Myocyte (in vitro differentiated cells): ENCODE measurements at places on chromosomes 12 and 14. TPM values are rescaled to one million over a fixed set of nuclear protein-coding genes. Genes with fewer than 3 reads are reported as not detected.

The TAMALIN gene
- 64.9 and 96.8 TPM in 2 replicates for total RNA-seq

The ADAMTS20 gene
- total RNA-seq, result 0.31 and 0.40 TPM in 2 replicates

The PLEKHH1 gene
- total RNA-seq, result 0.05 TPM in 1 of 2 replicates, not detected in the other

The DNAJC22 gene
- total RNA-seq, result 0.62 and 1.0 TPM in 2 replicates

The ANO2 gene
- 2.2 and 7.8 TPM in 2 replicates for total RNA-seq

The NOXRED1 gene
- not detected in 2 replicates for total RNA-seq

The RHOJ gene
- not detected in 2 replicates for total RNA-seq

The TAS2R13 gene
- 0.94 and 1.2 TPM in 2 replicates for total RNA-seq

The KLHDC2 gene
- 96.8 and 101 TPM in 2 replicates for total RNA-seq

The CHFR gene
- 26.6 and 34.8 TPM in 2 replicates for total RNA-seq

The BCAT1 gene
- total RNA-seq, result 70.6 and 98.7 TPM in 2 replicates

The CACNA1C gene
- total RNA-seq, result 0.57 TPM in 1 of 2 replicates, not detected in the other

The CEP170B gene
- 45.5 and 58.2 TPM in 2 replicates for total RNA-seq

The MORN3 gene
- not detected in 2 replicates for total RNA-seq

The AQP2 gene
- not detected in 2 replicates for total RNA-seq

The DHRS2 gene
- total RNA-seq, result 0.19 and 1.2 TPM in 2 replicates

The GLIPR1L2 gene
- 0.21 and 0.91 TPM in 2 replicates for total RNA-seq

The HIF1A gene
- total RNA-seq, result 373 and 444 TPM in 2 replicates

The BHLHE41 gene
- 5.9 and 6.3 TPM in 2 replicates for total RNA-seq

The DTX1 gene
- 0.13 TPM in 1 of 2 replicates, not detected in the other for total RNA-seq

The KRT74 gene
- not detected in 2 replicates for total RNA-seq

The RNF212B gene
- not detected in 2 replicates for total RNA-seq

The GPRC5D gene
- not detected in 2 replicates for total RNA-seq

The TEAD4 gene
- total RNA-seq, result 328 and 451 TPM in 2 replicates

The ADCY4 gene
- not detected in 2 replicates for total RNA-seq

The HCAR1 gene
- total RNA-seq, result not detected in 2 replicates

The TROAP gene
- 1.1 TPM in 1 of 2 replicates, not detected in the other for total RNA-seq

The GALNT6 gene
- total RNA-seq, result 0.05 TPM in 1 of 2 replicates, not detected in the other

The IL26 gene
- not detected in 2 replicates for total RNA-seq

The ZC3H10 gene
- 4.9 and 5.5 TPM in 2 replicates for total RNA-seq

The SYNDIG1L gene
- 0.24 TPM in 1 of 2 replicates, not detected in the other for total RNA-seq

The CCDC175 gene
- total RNA-seq, result not detected in 2 replicates

The BRF1 gene
- 80.5 and 147 TPM in 2 replicates for total RNA-seq

The SMAGP gene
- 2.9 and 3.6 TPM in 2 replicates for total RNA-seq

The ZNF605 gene
- 8.9 and 17.3 TPM in 2 replicates for total RNA-seq

The KRAS gene
- 5.6 and 7.4 TPM in 2 replicates for total RNA-seq

The KRT86 gene
- total RNA-seq, result 5.2 and 20.9 TPM in 2 replicates

The PTPN6 gene
- total RNA-seq, result 1.5 TPM in 1 of 2 replicates, not detected in the other

The SMIM41 gene
- not detected in 2 replicates for total RNA-seq

The TRPV4 gene
- total RNA-seq, result 0.08 and 0.31 TPM in 2 replicates

The ZC2HC1C gene
- 0.52 and 1.6 TPM in 2 replicates for total RNA-seq

The REP15 gene
- 0.99 and 2.8 TPM in 2 replicates for total RNA-seq

The ACVRL1 gene
- 0.52 and 0.78 TPM in 2 replicates for total RNA-seq
